ENCODE measurements at places on chromosomes 7 and 10.

DNA sequence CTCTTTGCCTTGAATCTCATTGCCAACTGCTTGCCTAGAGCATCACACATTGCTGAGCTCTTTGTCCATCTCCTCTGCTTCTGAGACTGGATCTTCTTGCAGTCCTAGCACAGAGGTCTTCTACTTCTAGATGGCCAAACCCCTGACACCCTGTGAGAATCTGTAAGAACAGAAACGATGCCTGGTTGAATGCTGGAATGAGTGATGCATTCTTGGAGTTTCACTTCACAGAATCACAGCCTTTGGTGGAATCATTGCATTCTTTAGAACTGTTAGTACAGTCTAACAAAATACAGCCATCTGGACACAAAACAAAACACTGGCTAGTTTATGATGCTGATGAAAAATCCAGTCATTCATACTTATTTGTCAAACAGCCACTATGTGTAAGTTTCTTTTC lies 141.7 kb upstream of the ITGB1 start:
- no peak for DNase-seq

DNA sequence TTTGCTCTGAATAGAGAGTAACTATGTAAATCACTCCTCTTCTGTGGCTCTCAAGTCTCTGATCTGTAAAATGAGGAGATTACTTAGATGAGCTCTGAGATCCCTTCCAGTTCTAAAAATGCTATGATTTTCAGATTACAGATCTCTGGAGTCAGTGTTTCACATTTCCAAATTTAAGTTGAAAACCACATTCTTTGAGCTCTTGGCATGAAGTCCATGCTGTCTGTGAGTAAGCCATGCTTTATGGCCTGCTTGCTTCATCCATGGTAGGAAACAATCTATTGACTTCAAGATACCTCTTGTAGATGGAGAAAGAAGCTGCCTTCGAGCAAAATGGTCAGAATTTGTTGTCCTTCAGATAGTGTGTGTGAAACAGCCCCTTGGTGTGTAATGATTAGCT lies 64.9 kb downstream of the CELF2 start:
- no peak for DNase-seq

DNA sequence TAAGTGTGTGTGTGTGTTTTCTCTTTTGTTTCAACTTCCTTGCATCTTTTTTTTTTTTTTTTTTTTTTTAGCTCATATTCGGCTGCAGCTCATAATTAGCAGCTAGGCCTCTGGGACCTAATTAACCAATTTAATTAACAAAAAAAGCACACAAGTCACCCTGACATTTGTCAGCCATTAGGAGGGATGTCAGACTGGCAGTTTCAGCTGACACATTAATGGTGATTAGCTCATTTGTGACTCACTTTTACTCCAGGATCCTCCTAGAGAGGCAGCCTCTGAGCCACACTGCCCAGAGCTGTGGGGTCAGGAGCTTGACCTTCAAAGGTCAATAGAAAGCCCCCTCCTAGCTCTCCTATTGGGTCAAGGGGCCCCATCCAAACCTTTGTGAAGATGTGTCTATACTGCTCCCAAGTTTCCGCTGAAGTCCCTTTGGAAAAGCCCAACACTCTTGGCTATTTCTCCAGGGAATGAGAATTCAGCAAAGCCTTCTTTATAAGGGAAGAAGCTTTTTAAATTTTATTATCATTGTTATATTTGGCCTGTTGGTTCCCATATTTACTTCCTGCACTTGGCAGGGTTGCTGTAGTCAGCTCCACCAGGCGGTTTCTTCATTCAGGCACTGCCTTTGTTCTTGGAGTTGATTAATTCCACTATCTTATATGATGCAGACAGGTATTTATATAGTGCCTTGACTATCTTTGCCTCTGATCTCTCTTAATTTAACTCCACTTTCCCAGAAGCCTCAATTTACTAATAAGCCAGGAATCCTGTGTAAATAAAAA lies 109.5 kb upstream of the HABP2 start:
- no peak for DNase-seq

GRCh38 chr10:87804939-87805569 lies 13.0 kb downstream of the ATAD1 start:
- DNase-seq: no peak

- DNase-seq: no peak
These were observed 744 bp upstream of the DRGX start for GRCh38 chr10:49396666-49396999.

DNA sequence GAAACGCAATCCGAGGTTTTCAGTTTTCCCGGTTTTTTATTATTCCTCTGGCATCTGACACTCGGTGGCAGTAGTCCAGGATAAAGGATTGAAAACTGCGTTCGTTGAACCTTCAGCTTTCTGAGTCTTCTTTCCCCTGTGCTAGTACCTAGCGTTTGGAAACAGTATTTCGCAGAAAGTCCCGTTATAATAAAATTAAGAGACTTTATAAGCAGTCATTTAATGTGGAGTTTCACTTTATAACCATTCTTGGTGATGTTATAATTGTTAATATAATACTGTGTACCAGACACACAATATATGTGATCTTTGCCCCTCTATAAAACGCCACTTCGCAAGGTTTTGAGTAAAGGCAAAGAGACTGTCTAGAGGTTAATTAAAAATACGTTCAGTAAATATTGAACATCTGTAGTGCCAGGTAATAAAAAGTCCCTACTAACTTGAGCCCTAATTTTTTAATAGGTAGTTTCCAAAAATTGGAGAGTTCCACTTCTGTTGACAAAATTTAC lies 874 bp downstream of the CISD1 start:
- no peak for DNase-seq

- no peak for DNase-seq
These were observed 103.7 kb downstream of the TCERG1L start for GRCh38 chr10:131207584-131208532.

DNA sequence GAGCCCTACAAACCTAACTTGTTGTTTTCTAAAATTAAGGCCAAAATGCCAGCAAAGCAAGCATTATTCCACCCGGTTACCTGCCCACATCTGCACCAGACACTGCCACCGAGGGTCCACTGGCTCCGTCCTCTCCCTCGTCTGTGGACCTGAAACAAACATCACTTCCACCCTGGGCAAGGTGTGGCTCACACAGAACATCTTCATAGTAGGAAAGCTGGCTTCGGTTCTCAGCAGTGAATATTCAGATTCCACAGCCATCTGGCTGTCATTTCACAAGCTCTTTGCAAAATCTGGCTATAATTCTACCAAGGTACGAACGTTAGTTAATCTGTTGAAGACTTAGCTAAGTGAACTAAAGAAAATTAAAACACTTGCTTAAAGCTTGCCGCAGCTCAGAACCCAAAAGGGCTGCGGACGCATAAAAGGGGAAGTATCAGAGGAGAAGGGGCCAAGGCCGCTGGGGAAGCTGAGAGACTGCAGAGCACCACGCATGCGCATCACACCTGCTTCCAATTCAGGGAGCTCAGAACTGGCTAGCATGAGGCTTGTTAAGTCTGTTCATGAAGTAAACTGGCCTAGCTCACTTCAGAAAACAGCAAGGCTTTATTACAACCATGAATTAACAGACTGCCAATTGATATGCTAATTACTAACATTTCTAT lies 46.1 kb downstream of the PTPRN2 start:
- no peak for DNase-seq

GRCh38 chr10:12897278-12897677 lies 104.2 kb downstream of the CCDC3 start:
- DNase-seq: no peak

DNA sequence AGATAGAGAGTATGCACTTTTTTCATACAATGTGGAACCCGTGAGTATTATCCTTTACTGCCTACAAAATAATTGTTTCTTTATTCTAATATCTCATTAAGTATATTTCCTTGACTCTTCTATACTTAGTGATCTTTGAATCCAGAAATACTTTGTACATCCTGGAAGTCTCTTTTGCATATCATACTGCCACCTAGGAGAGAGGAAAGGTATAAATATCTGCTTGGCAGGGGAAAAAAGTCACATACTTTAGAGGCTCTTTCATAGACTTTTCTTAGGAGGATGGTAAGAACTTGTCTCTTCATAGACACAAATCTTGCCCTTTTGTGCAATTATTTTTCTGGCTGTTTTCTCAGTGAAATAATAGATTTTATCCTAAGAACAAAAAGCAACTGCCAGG lies 436.0 kb downstream of the PAXIP1 start:
- no peak for DNase-seq

DNA sequence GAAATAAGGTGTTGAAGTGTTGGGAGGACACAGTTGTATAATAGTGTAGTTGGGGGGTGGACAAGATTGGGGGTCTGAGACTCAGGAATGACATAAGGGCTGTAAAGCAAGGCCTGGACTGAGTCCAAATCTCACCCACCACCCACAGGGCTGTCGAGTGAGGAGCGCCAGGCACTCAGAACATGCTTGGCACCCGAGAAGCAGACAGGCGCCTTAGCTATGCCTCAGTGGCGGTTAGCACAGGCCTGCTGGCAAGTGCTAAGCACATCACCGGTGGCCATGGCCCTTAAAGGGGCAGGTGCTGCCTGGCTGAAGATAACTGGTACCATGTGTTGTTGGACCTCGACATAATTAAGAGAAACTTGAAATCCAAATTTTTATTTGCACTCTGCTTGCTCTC lies 90.7 kb downstream of the COL13A1 start:
- no peak for DNase-seq

DNA sequence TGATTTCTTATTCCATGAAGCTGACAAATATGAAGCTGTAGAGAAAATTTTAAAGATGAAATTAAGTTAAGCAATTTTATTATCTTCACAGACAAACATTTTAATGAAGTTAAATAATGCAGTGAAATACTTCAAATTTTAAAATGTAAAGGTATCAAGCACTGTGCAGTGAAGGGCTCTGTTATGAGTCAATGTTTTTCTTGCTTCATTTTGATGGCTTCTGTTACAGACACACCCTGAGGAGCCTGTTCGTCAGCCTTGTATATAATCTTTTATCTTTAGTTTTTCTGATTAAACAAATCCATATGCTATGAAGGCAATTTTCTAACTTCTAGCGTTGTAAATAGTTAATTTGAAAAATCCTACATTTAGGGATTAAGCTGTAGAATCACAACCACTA lies 18.5 kb downstream of the VSTM2A start:
- no peak for DNase-seq

GRCh38 chr10:58360412-58361004 lies 24.7 kb upstream of the TFAM start:
- DNase-seq: no peak

DNA sequence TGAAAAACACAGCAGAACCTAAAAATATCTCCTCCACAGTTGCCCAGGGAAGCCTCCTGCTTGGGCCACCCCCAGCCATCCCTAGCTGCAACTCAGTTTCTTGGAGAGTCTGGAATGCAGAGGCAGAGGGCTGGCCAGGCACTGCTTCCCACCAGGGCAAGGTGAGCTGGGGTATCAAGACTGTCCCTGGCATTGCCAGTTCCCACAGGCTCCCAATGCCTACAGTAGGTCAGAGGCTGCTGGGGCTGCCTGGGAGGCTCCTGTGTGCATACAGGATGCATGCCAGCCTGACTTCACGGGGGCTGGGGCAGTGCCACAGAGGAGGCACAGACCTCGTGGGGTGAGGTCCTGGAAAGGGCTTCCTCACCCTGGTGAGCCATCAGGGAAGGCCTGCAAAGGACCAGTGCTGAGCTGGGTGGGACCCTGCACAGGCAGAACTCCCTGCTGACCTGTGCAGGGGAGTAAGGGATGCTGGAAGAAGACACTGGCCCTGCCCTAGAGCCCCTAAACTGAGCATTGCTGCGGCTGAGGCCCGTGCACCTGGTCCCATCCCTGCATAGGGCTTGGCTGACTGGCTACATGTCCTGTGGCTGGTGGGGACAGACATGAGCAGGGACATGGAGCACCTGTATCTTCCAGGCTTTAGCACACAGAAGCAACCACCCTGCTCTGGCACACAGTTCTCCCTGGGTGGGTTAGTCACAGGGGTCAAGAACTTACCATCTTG lies 121.9 kb upstream of the RET start:
- DNase-seq: no peak

GRCh38 chr10:24695452-24695851 lies 28.2 kb downstream of the ARHGAP21 start:
- no peak for DNase-seq

- peak; percentile 44 for DNase-seq
These were observed 133.8 kb upstream of the ZNF92 start for GRCh38 chr7:65239707-65240352.

GRCh38 chr7:36088966-36089365 lies 64.1 kb upstream of the EEPD1 start:
- DNase-seq: no peak

DNA sequence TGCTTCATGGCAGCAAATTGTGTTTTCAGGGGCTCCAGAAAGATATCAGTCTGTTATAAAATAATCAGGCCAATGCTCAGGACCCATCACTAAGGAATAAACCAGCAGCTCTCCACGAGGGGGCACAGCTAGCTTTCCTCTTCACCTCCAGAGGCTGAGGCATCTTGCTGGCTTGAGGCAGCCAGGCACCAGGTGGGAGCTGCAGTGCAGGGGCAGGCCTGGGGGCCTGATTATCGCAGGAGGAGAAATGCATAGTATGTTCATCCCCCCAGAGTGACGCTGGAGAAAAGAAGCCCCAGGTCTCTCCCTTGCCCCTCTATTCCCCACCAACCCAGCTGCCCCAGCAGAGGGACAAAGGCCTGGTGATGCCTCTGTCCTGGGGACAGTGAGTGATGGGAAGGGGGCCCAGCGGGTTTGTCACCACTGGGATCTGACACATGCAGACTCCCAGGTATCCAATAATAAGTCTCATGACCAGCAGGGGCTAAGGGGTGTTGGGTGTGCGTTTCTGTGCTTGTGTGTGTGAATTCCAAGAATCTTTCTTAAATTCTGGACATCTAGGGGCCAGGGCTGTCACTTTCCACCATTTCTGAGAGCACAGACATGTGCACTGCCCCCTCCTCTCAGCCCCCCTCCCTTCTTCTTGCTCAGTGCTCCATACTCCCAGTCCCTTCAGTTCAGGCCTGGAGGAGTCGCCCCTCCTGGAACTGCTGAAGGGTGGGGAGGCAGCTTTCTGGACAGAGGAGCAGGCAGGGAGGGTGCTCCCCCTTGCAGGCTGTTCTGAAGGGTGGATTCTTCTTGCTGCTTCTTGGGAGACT lies 128.1 kb upstream of the FAM20C start:
- peak; percentile 58 for DNase-seq

DNA sequence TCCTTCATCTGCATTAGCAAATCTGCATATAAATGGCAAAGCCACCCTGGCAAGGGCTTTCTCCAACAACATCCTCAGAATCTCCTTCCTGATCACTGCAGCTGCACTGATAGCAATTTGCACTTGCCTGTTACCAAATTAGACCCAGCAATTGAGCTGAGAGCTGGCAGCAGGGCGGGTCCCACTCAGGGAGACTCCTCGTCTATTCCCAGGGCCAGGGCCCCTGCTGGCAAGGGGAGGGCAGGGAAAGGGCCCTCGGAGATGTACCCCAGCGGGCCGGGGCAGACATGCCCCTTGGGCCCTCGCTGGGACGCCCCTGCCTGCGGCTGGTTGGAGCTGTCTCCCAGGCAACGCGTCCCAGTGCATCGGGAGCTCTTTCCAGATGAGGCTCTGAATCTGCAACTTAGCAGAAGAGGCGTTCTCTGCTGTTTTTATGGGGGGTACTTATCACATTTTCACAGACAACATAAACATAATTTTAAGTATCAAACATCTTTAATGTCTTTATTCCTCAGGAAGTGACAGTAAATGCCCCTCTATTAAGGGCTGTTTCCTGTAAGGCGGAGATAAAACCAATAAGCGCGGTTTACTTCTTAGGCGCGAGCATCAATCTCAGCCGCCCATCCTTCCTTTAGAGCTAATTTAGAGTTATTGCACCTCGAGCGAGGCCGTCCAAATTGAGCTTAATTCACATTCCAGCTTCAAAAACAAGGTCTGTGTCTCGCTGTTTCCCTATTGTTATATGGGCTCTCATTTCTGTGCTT lies 249.0 kb upstream of the PPP2R2D start:
- DNase-seq: no peak

Measured in kidney capillary endothelial cell (primary cell).